ENCODE measurements at places on chromosomes 6 and 20. TPM values are rescaled to one million over a fixed set of nuclear protein-coding genes. Genes with fewer than 3 reads are reported as not detected.

RAB23 gene
- polyA plus RNA-seq: 4.7 TPM

SPATS1 gene
- polyA plus RNA-seq: not detected

PCK1 gene
- 0.70 TPM for polyA plus RNA-seq

SIGLEC1 gene
- polyA plus RNA-seq: 0.97 TPM

TREM2 gene
- 13.7 TPM for polyA plus RNA-seq

MEI4 gene
- polyA plus RNA-seq: not detected

TGM3 gene
- 0.24 TPM for polyA plus RNA-seq

IL20RA gene
- polyA plus RNA-seq: 2.1 TPM
